Hematopoietic multipotent progenitor cell treated with erythropoietin and hydrocortisone succinate and interleukin-3 and kit ligand, for 17 days (in vitro differentiated cells): ENCODE measurements at places on chromosomes 12 and 14.

- DNase-seq = no peak
These were observed 48.6 kb upstream of the PPP1R12A start for GRCh38 chr12:79983492-79983891.

DNA sequence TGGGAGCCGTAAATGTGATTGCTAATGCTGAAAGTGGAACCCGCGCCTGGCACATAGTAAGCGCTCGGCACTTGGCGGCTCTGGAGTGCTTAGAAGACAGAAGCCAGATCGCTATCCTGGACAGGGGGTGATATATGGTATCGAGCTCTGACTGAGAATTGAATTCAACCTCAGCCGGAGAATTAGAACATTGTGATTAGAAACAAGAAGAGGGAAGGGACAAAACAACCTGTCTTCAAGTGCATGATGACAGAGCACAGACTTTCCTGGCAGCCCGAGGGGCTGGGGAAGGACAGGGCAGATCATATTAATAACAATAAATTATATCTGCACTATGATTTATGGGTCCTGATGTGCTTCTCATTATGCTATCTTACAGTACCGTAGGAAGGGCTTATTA lies 66.9 kb upstream of the TBX3 start:
- no peak for DNase-seq

DNA sequence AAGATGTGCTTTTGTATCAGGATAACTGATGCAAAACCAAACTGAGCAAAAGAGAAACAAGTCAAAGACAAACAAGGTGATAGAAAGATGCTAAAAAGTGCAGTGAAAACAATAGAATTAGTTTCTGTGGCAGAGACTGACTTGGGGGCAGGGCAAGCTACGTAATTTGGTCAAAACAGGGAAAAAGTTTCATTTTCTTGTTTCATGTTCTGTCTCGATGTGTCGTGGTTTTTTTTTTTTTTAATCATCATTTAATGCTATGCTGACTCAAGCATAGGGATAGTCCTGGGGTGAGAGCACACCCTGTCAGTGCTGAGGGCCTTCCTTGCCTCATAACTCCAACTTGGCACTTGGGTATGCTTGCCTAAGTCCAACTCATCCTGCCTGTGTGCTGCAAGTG lies 144.1 kb upstream of the PTPRQ start:
- no peak for DNase-seq

DNA sequence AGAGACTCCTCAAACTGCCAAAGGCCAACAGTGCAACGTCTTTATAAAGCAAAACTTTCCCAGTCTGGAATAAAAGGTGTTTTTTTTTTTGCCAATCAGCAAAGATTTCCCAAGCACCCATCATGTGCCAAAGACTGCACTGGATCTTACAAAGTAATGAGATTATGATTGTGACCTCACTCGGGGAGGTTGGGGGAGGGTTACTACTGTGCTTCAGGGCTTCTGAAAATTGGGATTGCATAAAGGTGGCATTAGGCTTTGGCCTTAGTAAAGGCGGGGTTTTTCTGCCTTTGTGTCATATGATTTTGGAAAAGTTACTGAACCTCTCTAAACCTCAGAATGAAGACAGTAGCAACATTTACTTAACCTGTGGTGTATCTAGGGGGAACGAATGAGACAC lies 233.8 kb downstream of the DACT1 start:
- no peak for DNase-seq

GRCh38 chr12:118126119-118126757 lies 9.7 kb upstream of the PEBP1 start:
- no peak for DNase-seq

GRCh38 chr14:104223101-104224041 lies 85.0 kb downstream of the KIF26A start:
- no peak for DNase-seq

DNA sequence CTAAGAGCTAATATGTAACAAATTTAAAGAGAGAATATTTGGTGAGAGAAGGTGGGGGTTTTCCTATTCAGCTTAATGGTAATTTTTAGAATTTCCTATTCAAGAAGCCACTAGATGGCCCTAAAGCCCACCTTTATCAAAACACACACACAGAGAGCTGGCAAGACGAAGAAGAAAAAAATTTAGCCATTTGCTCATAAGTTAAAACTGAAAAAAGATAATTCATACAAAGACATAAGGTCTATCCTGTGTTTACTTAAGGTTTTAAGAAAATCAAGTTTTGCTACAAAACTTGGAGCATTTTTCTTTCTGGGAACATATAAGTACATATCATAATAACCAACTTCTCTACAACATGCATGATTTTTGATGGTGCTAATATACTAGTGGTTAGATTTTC lies 46.8 kb upstream of the PCED1B start:
- DNase-seq = peak; percentile 53

GRCh38 chr12:66735275-66735674 lies 56.4 kb upstream of the GRIP1 start:
- no peak for DNase-seq

DNA sequence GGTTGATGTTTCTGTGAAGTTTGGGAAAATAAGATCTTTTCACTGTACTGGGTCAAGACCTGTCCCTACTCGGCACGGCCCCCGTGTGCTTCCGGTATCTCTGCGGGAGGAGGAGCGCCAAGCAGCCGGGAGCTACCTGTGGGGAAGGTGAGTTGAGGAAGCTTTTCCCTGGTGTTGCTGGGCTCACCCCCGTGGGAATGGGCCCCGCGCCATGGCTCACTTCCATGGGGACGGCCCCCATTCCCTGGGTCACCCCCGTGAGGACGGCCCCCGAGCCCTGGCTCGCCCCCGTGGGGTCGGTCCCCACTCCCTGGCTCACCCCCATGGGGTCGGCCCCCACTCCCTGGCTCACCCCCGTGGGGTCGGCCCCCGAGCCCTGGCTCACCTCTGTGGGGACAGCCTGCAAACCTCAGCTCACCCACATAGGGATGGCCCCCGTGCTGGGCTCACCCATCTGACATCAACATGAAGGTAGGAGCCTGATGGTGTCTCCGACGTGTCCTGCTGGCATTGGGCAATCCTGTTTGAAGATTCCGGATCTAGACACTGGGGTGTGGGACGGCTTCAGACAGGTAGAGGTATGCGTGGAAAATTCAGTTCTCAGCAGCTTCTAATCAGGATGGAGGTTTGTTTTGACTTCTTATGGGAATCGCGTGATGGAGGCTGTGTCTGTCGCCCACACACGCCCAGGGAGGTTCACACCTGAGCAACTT lies 9.1 kb downstream of the LRCOL1 start:
- no peak for DNase-seq

DNA sequence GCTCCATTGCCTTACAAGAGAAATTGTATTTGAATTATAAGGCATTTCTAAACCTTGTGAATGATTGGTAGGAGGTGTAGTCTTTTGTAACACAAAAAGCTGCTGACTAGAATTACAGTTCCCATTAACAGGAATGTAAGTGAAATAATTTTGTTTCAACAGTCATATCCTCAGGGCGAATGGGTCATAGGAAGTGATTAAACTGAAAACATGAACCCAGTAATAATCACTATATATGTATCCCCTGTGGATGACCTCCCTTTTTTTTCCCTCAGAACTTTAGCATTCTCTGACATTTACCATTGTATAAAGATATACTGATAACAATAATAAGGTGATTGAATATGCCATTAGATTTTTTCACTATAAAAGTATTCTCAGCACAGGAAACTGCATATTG lies 312.3 kb downstream of the ATP23 start:
- DNase-seq = no peak

GRCh38 chr12:15754233-15754632 lies 35.0 kb downstream of the EPS8 start:
- no peak for DNase-seq

- peak; percentile 82 for DNase-seq
These were observed 1.9 kb downstream of the MLXIP start for GRCh38 chr12:122080149-122081082.

GRCh38 chr14:79724934-79725717 lies 486.2 kb downstream of the DIO2 start:
- DNase-seq = no peak

DNA sequence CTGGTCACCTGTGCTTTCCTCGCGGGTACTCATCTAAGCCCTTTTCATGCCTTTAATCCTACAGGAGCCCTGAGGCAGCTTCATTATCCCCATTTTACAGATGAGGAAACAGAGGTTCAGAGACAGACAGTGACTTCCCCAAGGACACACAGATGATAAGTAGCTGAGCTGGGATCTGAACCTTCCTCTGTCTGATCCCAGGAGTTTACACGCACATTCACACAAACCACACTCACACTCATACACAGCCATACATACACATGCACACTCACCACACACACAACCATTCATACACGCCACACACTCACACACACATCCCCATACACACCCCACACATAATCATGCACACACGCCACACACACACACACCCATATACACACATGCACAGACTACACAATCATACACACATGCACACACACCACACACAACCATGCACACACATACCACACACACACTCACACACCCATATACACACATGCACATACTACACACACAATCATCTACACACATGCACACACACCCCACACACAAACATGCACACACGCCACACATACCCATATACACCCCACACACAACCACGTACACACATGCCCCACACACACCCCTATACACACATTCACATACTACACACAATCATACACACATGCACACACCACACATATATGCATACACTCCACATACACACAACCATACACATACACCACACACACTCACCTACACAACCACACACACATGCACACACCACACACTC lies 2.7 kb downstream of the TMEM119 start:
- no peak for DNase-seq

DNA sequence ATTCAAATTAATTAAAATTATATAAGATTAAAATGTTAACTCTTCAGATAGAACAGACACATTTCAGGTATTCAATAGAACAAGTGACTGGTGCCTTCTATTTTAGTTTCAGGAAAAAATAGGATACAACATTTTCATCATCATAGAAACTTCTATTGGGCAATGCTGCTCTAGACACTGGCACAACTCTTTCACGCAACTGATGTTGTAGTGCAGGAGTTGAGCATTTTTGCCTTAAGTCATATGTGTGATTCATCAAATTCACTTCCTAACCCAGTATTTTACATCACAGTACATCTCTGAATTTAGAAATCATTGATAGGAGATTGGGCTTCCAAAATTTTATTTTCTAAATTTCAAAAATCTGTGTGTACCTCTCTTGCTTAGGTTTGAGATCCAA lies 215.4 kb upstream of the DIO2 start:
- DNase-seq = no peak

- DNase-seq = no peak
These were observed 285.8 kb downstream of the NUAK1 start for GRCh38 chr12:105852951-105853350.

DNA sequence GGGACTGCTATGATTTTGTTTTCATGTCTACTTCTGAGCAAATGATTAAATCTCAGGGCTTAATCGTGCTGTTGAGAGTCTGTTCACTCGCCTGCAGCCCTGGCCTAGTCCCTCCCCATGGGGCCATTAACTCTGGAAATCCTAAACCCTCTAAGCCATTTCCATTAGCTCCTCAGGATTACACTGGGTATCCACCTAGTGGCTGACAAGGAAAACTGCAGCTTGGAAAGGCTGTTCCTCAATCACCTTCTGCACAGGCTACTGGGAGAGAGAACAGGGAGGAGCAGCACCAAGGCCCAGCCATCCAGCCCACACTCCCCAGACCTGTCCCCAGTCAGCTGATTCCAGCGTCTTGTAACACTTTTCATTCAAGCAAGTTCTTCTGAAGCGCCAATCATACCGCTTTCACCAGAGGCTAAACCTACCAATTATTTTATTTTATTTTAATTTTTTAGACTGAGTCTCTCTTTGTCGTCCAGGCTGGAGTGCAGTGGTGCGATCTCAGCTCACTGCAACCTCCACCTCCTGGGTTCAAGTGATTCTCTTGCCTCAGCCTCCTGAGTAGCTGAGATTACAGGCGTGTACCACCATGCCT lies 48.7 kb downstream of the NEUROD4 start:
- peak; percentile 59 for DNase-seq

DNA sequence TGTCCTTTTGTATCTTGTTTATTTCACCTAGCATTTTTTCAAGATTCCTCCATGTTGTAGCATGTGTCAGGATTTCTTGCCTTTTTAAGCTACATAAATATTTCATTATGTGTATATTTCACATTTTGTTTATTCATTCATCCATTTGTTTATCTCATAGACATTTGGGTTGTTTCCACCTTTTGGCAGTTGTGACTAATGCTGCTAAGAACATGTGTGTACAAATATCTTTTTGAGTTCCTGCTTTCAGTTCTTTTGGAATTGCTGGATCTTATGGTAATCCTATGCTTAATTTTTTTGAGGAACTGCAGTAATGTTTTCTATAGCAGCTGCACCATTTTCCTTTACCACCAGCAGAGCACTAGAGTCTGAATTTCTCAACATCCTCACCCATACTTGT lies 62.4 kb downstream of the SCN8A start:
- DNase-seq = no peak

- DNase-seq = no peak
These were observed 68.0 kb downstream of the KIF26A start for GRCh38 chr14:104206281-104206904.
